ENCODE measurements at places on chromosomes 2 and 18.

- peak; percentile 94 for DNase-seq
These were observed 86.8 kb downstream of the RBMS1 start for GRCh38 chr2:160406591-160407392.

DNA sequence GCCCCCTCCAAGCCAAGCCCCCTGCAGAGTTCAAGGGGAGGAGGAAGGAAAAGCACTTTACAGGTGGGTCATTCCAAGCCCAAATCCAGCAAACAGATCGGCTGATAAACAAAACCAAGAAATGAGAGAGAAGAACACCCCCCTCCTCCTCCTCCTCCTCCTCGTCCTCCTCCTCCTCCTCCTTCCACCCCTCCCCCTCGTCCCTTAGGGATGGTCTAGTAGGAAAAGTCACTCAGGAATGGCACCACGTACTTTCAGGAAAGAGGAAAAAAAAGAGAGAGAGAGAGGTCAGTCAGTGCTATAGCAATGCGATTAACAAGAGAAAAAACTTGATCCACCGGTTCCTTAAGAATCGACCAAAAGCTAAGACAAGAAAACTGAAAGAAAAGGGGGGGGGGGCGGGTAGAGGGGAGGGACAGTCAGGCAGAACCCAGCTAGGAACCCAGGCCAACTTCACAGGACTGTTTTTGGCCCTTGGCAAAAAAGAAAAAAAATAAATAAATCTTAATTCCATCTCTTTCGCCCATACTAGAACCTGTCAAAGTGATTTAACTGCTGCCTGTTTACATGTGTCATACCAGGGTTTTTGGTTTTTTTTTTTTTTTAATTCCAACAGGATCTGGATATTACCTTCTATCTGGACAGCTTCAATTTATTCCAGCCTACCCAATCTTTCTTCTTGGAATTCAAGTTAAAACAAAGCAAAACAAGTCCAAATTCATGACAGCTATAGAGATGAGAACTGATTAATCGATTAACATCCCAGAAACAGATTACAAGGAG lies 906 bp downstream of the IKZF2 start:
- DNase-seq: no peak

DNA sequence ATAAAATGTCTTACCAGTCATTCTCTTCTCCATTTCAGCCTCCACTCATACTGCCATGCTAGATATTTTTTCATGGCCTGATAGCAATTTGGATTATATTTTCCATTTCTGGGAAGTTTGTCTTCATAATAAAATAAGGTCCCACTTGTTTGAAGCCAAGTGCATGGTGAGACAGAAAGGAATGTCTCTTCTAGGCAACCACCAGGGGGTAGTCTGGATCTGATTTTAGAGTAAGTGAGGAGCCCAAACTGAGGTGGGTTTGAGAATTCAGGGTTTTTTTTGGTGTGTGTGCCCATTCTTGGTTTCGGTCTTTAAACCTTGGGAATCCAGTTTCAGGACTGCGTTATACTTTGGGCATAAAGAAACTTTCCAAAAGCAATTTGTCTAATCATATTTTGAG lies 315.5 kb downstream of the RPRM start:
- DNase-seq: no peak

DNA sequence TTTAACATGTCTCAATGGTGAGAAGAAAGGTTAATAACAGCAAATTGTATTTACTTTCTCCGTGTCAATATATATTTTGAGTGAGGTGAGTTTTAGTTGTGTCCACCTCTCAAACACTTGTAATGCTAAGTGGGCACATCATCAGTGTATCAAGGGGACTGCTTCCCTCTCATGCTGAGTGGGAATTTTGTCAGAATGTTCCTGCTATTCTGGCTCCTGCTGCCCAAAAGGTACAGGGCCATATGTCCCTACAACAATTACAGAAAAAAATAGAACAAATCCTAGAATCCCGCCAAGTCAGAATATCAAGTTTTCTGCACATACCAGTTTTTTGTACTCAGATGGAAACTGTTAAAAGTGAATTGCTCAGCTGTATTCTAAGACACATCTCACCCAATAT lies 5.4 kb upstream of the CERKL start:
- no peak for DNase-seq

DNA sequence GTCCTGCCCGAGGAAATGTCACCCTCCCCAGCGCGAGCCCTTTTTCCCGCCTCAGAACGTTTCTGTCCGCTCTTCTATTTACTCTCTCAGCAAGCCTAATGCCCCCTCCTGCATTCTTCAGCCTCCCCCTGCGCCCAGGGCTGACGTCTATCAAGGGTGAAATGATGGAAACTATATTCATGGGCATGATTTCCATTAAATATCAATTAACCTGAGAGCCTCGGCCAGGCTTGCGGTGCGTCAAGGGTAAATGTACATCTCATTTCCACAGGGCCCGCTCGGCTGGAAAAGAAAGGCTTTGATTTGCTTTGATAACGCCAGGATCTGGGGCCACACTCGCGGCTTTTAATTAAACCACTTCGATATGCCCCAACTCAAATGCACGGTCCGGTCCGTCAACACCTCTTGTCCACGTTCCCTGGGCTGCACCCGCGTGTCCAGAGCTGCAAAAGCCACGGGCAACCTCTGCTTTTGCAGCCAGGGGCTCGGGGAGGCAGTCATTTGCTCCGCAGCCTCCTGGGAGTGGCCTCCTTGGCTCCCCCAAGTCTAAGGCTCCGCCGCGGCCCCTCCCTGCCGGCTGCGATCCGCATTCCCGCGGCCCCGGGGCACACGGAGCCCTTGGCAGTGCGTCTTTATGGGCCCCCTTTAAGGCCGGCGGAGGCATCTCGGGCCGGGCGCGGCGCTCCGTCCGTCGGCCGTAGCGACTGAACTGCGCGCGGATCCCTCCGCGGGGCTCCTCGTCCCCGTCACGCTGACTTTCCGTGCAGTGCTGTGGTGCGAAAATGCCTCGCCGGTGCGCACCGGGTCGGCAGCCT lies at the start of gene HOXD8:
Gene HOXD8 (plus strand): TSS at position 724 of the 815 bp plus-strand sequence. CDS start 662 bp downstream, outside the sequence.
- DNase-seq: peak; percentile 82

- DNase-seq: no peak
These were observed 1.2 kb downstream of the THAP4 start for GRCh38 chr2:241635756-241636155.

- DNase-seq: no peak
These were observed 461 bp downstream of the PRADC1 start for GRCh38 chr2:73232403-73233153.

DNA sequence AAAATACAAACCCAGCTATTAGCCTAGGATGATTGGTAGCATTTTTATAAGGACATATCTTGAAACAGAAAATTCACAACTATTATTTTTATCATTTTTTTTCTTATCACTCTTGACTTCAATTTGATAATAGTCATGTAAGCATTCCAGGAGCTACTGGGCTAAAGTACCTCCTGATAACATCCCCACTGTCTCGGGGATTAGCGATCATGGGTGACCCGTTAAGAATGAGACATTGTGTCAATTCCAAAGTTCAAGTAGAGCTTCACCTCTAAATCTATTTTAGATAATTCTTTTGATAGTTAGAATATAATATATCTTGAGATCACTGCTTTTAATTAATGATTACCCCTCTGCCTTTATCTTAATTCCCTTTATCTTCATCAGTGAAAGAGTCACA lies 1204.5 kb upstream of the CHAC2 start:
- DNase-seq: no peak

DNA sequence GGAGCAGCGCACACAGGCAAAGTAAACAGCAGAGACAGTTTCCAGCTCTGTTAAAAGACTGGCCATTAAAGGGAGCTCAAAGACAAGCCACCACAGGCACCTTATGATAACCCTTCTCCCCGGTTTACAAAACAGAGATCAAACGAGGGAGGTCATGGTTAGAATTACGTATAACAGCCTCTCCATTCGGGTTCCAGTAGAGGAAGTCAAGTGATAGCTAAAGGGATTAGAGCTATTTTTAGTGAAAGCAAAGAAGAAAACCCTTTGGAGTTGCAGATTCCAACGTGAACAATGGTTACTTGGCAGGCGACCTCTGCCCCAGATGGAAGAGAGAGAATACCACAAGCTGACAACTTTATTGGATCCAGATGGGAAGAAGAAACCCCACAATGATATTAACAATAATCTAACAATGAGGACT lies 31.2 kb upstream of the EDAR start:
- DNase-seq: no peak
